Osteoblast (primary cell): ENCODE measurements at places on chromosomes 13 and 19. TPM values are rescaled to one million over a fixed set of nuclear protein-coding genes. Genes with fewer than 3 reads are reported as not detected.

GRCh38 chr13:109945206-109945960 is 159.0 kb upstream of the IRS2 start:
- peak; percentile 73 for DNase-seq

GRCh38 chr19:3604987-3605343 is 1.7 kb downstream of the TBXA2R start:
- no peak for DNase-seq

DNA sequence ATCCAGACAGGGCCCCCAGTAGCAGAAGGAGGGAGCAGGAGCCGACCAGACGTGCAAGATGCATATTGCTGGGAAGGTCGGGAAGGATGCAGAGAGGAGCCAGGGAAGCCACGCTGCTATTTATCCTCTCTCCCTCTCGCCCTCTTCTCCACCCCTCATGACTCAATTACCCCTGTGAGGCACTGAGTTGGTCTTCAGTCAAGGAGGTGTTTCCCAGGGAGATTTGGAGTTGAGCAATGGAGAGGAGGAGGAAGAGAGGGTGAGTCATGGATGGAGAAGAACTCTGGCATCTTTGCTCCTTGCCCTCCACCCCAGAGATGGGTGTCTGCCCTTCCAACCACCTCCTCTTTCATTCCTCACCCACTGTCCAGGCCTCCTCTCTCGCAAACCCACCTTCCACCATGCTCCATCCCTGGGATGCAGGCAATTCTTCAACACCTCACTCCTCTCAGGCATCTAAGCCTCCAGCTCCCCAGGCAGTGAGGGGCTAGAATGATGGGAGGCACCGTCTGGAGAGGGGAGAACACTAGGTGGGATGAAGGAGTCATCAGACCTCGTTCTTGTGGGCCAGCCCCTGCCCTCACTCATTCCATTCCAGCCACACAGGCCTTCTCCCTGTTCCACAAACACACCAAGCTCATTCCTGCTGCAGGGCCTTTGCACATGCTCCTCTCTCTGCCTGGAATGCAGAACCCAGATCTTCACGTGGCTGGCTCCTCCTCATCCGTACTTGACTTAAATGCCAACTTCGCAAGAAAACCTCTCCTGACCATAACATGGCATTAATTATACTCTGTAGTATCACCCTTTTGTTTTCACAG is at the start of gene SBSN:
SBSN (minus strand) TSS at position 94 of the 821 bp plus-strand sequence; CDS start at position 64, 30 bp downstream.
- peak; percentile 96 for DNase-seq

GRCh38 chr13:27352698-27353097 is 71.7 kb upstream of the GTF3A start:
- DNase-seq = no peak

DNA sequence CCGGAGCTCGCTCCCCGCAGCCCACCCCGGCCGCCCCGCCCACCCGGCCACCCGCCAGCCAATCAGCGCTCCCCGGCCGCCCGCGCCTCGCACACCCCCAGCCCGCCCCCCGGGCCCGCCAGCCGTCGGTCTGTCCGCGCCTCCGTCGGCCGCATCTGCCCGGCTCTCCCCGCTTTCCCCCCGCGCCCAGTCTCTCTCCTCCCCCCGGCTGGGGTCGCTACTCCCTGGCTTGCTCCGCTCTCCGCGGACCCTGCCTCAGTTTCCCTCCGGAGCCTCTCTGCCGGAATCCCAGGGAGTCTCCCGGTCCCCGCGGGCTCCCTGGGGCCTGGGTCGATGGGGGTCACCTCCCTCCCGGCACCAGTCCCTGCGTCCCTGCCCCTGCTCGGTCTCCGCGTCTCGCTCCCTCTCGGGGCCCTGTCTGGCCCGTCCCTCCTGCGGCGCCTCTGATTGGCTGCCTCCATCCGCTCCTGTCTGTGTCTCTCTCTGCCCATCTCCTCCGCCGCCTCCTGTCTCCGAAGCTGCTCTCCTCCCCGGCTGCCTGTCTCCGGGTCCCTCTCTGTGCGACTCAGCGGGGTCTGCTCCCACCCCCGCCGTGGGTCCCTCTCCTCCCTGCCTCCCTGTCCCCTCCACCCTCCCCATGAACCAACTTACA is 484 bp downstream of the IL11 start:
- peak; percentile 100 for DNase-seq

DNA sequence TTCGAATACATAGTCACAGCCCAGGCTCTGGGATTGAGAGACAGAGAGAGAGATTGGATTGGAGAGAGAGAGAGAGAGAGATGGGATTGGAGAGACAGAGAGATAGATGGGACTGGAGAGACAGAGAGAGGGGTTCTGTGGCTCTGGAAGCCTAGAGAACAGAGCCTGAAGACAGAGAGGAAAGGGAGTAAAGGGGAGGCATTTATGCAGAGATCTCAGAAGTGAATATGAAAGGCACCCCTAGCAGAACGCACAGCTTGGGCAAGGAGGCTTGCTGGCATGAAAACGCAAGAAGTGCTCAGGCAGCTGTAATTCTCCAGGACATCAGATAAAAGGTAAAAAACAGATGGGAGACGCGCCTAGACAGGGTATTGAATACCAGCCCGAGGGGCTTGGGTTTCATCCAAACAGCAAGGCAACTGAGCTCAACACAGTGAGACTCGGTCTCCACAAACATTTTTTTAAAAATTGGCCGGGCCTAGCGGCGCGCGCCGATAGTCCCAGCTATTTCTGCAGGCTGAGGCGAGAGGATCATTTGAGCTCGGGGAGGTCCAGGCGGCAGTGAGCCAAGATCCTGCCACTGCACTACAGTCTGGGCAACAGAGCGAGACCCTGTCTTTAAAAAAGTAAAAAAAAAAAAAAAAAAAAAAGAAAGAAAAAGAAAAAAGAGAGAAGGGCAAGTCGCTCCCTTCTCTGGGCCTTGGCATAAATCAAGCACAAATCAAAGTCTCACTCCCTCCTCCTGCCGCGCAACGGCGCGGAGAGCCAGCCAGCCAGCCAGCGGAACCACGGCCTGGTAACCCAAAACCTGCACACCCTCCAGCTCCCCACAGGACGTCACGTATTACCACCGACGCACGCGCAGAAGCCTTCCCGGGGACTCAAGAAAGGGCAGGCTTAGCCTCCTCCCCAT is 774 bp upstream of the PPP2R1A start:
- DNase-seq = peak; percentile 98

- no peak for DNase-seq
Measured at GRCh38 chr19:21430675-21431074, 33.7 kb downstream of the ZNF493 start.

- DNase-seq = no peak
Measured at GRCh38 chr19:30718707-30719106, 346.5 kb downstream of the ZNF536 start.

GRCh38 chr13:52405369-52405766 is 604 bp downstream of the THSD1 start:
- DNase-seq = peak; percentile 87

- peak; percentile 11 for DNase-seq
Measured at GRCh38 chr19:47860602-47861297, 1.7 kb downstream of the TPRX2 start.

DNA sequence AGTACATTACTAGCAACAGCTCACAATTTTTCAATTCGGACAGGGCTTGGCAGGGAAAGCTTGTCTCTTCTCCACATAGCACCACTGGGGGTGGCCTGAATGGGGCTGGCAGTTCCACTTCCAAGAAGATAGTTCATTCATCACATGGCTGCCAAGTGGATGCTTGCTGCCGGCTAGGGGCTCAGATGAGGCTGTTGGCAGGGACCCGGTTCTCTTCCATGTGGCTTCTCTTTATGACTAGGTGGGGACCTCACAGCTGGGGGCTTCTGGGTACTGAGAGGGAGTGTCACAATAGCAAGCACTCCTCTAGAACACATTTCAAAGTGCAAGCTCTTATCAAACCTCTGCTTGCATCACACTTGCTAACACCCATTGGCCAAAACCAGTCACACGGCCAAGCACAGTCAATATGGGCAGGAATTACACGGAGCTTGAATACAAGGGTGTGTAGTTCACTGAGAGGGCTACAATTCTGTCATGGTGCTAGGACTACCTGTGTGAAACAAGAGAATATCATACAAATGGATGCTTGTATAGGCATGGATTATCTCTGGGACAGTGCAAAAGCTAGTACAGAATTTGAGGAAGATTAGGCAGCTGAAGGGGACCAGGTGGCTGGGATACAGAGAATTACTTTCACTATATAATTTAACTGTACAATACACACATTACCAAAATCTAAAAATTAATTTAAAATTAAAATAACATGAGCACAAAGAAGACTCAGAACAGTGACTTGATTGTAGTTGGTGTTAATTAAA is 32.3 kb downstream of the ATP7B start:
- DNase-seq = no peak

The LILRA2 gene
- total RNA-seq = not detected in 2 replicates

The ZNF579 gene
- 6.9 and 7.4 TPM in 2 replicates for total RNA-seq

The FAM32A gene
- total RNA-seq = 93.4 and 109 TPM in 2 replicates

The ERCC5 gene
- 99.2 and 103 TPM in 2 replicates for total RNA-seq

The GPR183 gene
- total RNA-seq = 0.29 and 0.36 TPM in 2 replicates

The CCDC70 gene
- not detected in 2 replicates for total RNA-seq
